ENCODE measurements at places on chromosomes 5 and 9.

GRCh38 chr5:112570708-112571444, 151.8 kb upstream of the EPB41L4A start:
- no peak for DNase-seq

DNA sequence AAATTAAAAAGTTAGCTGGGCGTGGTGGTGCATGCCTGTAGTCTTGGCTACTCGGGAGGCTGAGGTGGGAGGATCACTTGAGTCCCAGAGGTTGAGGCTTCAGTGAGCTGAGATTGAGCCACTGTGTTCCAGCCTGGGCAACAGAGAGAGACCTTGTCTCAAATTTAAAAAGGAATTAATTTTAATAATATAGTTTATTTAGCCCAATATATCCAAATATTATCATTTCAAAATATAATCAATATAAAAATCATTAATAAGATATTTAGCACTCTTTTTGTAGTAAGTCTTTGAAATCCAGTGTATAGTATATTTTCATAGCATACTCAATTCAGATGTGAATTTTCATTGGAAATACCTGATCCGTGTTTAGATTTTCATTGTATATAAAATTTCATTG, 43.2 kb upstream of the ORM1 start:
- no peak for DNase-seq

DNA sequence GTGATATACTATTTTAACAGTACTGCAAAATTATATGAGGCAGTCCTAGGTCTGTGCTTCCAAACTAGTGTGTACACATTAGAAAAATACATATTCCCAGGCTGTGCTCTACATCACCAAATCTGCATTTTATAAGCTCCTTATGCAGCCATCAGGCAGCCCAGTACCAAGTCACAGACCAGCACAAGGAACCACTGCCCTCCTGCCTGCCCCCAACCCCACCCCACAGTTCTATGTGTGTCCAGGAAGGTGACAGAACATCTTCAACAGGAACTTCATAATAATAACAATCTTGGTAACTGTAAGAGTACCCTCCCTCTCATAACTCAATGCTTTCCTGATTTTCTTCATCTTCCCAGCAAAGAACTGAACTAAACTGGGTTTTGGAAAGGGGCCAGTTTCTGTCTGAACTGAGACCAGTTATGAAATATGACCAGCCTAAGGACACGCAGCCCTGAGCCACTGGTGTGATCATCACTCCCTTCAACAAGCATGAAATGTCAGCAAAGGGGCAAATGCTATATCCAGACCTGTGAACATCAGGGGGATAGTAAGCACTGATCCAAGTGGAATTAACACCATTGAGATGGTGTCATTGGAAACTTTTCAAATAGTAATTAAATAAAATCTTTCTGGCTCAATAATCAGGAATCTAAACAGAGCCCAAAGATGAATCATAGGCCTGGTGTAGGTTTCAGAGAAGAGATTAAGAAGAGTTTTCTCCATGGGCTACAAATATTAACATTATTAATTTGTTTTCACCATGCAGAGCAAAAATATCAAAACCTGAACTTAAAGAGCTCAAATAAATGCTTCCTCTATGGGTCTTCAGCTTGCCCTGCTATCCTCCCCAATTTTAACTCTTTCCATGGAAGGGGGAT, 82.1 kb downstream of the DPYSL3 start:
- DNase-seq, result no peak

DNA sequence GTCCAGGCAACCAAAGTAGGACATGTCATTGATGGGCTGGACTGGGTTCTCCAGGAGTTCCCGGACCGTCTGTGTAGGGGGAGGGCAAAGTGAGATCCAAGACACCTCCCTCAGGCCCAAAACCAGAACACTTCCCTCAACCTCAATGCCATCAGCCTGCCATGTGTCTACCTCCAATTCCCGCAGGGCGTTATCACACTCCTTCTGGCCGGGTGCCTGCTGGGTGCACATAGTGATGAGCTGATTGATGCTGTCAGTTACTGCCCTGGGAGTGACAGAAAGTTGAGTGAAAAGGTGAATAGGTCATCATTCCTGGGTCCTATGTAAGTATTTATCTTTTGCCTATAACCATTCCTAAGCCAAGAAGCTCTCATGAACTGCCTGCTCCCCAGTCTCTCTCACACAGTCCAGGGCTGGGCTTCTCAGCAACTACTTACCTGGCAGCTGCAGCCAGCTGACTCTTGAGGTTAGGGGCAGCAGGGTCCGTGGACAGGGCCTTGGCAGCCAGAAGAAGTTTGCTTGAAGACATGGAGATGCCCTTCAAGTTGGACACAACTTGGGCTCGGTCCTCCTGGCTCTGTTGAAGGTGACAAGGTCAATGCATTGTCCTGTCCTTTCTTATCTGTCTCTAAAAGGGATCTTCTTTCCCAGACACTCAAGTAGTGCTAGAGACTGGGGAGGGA, 21.0 kb downstream of the TLN1 start:
- no peak for DNase-seq

DNA sequence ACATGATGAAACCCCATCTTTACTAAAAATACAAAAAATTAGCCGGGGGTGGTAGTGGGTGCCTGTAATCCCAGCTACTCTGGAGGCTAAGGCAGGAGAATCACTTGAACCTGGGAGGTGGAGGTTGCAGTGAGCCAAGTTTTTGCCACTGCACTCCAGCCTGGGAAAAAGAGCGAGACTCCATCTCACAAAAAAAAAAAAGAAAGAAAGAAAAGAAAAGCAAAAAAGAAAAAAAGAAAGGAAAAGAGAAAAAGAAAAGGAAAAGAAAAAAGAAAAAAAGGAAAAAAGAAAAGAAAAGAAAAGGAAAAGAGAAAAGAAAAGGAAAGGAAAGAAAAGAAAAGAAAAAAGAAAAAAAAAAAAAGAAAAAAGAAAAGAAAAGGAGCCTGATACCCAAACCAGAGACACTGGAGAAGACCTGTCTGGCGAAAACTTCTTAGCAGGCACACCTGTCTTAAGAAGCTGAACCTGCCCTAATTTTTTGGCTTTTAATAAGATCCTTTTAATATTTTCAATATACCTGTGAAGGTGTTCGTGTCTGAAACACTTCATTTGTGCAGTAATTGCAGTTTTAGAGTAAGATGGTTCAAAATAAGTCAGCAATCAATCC, 164.7 kb upstream of the IRX2 start:
- no peak for DNase-seq

GRCh38 chr9:74770508-74771261, 117.0 kb downstream of the TRPM6 start:
- no peak for DNase-seq

GRCh38 chr9:2180154-2180553, 165.0 kb downstream of the SMARCA2 start:
- no peak for DNase-seq

DNA sequence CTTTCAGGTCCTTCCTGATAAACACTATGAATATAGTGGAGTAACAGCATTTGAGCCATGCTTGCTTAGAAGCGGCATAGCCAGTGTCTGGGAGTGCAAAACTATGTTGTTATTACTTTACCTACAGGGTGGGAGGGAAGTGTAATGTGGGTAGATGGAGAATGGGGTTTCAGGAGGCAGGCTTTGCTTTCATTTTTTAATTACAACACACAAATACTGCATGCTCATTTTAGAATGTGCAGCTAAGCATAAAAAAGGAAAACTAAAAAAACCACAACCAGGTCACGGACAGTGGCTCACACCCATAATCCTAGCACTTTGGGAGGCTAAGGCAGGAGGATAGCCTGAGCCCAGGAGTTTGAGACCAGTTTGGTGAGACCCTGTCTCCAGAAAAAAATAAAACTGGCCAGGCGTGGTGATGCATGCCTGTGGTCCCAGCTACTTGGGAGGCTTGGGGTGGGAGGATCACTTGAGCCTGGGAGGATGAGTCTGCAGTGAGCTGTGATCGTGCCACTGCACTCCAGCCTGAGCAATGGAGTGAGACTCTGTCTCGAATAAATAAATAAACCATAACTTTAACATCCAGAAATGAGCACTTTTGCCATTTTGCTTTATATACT, 20.2 kb downstream of the HAVCR1 start:
- DNase-seq, result no peak

- no peak for DNase-seq
Observed at GRCh38 chr9:4299005-4299795, 668 bp downstream of the GLIS3 start.

- DNase-seq, result no peak
Observed at GRCh38 chr5:98569288-98569687, 204.2 kb upstream of the RGMB start.

GRCh38 chr9:1747417-1747967, 267.7 kb upstream of the SMARCA2 start:
- DNase-seq, result no peak

DNA sequence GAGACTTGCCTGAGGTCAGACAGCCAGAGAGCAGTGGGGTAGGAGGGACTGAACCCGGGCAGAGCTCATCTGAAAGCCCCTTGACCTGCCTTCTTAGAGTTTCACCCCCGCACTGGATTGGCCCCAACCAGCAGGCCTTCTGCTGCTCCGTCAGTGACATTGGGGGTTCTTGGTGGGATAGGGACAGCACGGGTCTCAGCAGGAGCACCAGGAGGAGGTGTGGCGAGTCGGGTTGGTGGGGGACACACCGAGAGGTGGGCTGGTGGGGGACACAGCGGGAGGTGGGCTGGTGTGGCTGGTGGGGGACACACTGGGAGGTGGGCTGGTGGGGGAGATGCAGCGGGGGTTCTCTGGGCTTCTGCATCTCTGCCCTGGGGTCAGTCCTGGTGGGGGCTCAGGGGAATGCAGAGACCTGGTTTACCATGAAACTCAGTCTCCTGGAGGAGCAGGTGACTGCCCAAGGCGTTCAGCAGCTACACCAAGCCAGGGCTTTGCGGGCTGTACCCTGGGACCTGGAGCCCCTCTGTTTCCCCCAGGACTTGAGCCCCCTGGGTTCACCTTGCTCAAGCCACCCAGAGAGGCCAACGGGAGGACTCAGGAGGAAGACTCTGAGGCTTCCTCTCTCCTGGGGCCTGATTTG, 28.1 kb upstream of the RNU6ATAC start:
- no peak for DNase-seq

DNA sequence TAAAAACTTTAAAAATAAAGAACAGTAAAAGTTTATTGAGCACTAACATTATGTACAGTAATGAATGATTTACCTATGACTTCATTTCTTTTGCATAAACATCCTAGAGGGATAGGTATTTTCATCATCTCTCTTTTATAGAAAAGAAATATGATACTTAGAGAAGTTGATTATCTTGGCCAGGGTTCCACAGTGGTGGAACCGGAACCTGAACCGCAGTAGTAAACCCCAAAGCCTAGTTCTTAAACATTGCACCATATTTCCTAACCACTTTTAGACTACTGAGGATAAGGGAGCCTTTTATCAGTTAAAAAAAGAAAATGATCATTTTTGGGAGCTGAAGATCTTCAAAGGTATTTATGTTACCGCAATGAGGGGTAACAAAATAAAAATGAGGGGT, 205.7 kb upstream of the SGCD start:
- no peak for DNase-seq

GRCh38 chr5:66850354-66851075, 254.3 kb downstream of the MAST4 start:
- DNase-seq, result no peak

- DNase-seq, result no peak
Observed at GRCh38 chr5:101955891-101956290, 340.2 kb downstream of the SLCO4C1 start.

DNA sequence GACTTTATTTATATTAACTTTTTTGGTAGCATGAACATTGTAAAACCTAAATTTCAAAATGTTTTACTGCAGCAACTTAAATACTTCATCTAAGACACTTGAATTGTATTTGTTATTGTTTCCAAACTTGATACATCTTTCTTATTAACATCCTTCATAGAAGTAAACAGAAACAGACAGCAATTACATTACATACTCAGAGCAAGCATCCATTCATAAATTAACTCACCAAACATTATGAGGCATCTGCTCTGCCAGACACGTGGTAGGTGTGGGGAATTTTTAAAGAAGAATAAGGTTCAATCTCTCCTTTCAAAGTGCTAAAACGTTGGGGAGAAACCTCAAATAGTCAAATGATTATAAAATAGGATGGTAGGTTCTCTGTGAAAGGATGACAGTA, 130.8 kb downstream of the MUSK start:
- no peak for DNase-seq

DNA sequence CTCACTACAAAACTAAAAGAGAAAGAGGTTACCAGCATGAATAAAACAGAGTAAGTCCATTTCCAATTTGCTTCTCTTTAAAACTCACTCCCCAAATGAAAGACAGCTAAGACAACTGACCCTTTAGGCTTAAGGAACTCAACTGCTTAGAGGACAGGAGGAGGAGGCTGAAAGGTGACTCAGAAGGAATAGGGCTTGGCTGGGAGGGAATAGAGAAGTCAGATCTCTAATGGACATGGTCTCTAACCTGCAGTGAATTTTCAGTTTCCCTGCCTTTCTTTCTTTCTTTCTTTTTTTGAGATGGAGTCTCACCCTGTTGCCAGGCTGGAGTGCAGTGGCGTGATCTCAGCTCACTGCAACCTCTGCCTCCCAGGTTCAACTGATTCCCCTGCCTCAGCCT, 261.8 kb upstream of the CLINT1 start:
- DNase-seq, result no peak

GRCh38 chr5:123929055-123929474, 417.1 kb downstream of the CSNK1G3 start:
- no peak for DNase-seq

GRCh38 chr5:151738125-151738848, 20.1 kb downstream of the ATOX1 start:
- no peak for DNase-seq

GRCh38 chr9:114813717-114814418, 8.0 kb upstream of the TNFSF15 start:
- DNase-seq, result no peak

DNA sequence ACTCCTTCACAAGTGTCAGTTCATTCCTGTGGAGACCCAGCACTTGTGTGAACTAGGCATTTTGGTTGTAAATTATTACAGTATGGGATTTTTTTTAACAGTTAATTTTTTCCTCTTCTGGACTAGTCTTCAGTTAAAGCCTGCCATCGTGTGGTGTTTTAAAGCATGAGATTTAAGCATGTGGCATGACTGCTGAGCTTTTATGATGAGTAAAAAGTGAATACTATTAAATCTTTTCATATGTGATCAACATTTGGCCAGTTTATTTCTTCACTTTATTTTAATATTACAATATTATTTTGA, 25.0 kb downstream of the LMNB1 start:
- DNase-seq, result no peak

DNA sequence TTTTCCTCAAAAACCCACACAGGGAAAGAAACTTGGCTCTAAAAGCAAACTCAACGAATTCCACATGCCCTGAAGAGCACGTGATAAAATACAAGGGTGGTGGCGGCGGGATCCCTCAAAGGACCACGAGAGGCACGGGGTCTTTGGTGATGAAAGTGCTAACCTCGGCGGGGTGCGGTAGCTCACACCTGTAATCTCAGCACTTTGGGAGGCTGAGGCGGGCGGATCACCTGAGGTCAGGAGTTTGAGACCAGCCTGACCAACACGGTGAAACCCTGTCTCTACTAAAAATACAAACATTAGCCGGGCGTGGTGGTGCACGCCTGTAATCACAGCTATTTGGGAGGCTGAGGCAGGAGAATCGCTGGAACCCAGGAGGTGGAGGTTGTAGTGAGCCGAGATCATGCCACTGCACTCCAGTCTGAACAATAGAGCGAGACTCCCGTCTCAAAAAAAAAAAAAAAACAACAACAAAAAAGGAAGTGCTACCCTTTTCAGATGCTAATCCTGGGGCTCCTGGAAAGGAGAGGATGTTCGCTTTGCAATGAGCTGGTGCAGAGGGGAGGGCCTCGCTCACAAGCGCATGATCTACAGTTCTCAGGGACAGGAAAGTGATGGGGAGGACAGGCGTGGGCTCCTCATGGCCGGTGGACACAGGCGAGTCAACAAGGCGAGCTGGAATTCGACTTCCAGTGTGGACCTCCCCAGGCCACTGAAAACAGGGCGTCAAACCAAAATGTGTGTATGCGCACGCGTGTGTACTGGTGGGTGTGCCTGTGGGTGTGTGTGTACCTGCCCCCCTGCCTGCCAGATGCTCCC, 54.1 kb downstream of the USP20 start:
- DNase-seq, result no peak
